H1 (cell line): ENCODE measurements at places on chromosomes 16 and 17.
A peak's percentile ranks its signal among the peaks of the same experiment; 100 is the strongest.

DNA sequence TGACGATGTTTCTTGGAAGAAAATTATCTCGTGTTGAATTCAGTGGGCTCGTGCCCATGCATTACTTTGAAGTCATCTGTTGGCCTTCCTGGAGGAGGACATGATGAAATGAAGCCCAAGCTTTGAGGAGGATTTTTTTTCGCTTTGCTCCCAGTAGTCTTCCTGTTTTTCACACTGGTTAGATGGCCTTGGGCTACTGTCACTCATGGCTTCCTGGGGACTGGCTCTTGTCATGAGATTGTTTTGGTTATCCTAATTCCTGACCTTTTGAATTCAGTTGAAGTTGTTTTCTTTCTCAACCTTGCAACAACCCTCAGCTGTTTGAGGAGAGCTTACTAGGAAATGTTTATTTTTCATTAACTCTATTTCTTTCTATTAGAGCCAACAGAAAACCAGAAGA, 430.7 kb downstream of the HS3ST3B1 start:
- DNase-seq, result no peak

DNA sequence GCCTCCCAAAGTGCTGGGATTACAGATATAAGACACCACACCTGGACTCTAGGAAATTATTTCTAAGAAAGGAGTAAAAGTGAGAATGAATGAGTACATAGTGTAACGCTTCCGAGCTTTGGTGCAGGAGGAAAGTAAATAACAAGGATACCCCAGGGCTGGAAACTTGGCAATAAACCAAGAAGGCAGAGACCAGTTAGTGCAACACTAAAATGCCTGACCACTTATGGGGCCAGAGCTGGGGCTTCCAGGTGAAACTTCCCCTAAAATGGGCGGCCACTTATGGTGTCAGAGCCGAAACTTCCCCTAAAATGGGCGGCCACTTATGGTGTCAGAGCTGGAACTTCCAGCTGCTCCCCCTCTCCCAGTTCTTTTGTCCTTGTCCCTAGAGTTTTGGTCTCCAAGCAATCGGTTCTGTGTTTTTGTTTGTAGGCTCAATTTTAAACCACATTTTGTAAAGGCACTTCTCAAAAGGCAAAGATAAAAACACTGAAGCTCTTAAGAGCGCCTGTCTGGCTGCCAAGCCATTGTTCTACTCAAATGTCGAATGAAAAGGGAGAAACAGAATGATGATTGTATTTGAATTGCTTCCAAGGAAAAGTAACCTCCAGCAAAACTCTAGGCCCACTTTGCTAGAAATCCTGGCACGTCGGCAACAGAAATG, 63.9 kb downstream of the NXN start:
- DNase-seq, result no peak

- no peak for DNase-seq
Observed at GRCh38 chr16:24844101-24845030, 1.4 kb upstream of the SLC5A11 start.

- no peak for DNase-seq
Observed at GRCh38 chr16:8908810-8909468, 26.8 kb downstream of the LITAFD start.

DNA sequence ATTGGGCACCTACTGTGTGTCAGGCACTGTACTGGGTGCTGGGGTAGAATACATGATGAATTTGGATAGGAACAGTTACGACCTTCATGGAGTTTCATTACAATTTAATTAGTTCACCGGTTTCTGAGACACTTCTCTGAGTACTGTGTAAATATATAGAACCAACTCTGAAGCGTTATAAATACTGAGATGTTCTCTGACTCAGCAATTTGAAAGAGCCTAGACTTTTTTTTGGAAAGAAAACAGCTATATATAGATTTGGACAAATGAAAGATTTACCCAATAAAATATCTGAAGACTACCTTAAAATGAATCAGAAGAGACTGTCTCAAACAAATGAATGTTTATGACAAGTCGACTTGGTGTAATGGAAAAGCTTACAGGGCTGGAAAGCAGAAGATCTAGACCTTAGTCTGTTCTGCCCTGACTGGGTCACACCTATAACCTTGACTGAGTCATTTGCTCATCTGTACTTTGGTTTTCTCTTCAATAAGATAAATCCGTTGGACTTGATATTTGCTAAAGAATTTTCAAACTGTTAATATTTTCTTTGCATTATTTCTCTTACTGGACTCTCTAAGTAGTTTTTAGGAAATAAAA, 4.6 kb upstream of the GAN start:
- DNase-seq, result no peak

- no peak for DNase-seq
Observed at GRCh38 chr16:47142486-47142820, 1.3 kb downstream of the NETO2 start.

- DNase-seq, result no peak
Observed at GRCh38 chr16:72042157-72042660, 12.1 kb upstream of the HP start.

GRCh38 chr17:6536053-6536452, 20.3 kb downstream of the PITPNM3 start:
- no peak for DNase-seq

GRCh38 chr17:46811978-46812583, 6.4 kb downstream of the WNT3 start:
- DNase-seq, result no peak

DNA sequence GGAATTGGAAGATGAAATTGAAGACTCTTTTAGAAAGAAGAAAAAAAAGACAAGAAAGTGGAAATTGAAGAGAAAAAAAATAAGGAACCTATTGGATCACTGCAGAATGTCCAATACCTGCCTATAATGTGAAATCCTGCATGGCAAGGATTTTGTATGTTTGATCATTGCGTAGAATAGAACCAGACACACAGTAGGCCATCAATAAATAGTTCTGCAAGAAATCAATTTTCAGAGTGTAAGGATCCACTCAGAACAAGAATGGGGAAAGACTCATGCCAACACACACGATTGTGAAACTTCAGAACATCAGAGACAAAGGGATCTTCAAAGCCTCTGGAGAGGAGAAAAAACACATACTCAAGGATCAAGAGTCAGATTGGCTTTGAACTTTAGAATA, 39.7 kb upstream of the DHX40 start:
- DNase-seq, result no peak

GRCh38 chr16:72879846-72880245, 168.1 kb downstream of the ZFHX3 start:
- no peak for DNase-seq

- no peak for DNase-seq
Observed at GRCh38 chr16:69821844-69822173, 59.7 kb downstream of the WWP2 start.

DNA sequence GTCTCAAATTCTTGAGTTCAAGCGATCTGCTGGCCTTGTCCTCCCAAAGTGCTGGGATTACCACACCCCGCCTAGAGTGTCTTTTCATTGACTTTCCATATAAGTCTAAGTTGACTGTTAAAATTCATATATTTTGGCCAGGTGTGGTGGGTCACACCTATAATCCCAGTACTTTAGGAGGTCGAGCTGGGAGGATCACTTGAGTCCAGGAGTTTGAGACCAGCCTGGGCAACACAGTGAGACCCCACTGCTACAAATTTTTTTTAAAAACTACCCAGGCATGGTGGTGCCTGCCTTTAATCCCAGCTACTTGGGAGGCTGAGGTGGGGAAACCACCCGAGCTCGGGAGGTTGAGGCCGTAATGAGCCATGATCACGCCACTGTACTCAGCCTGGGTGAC, 21.9 kb upstream of the MRC2 start:
- no peak for DNase-seq

- DNase-seq, result no peak
Observed at GRCh38 chr17:16488186-16488967, 3.6 kb downstream of the LRRC75A start.

DNA sequence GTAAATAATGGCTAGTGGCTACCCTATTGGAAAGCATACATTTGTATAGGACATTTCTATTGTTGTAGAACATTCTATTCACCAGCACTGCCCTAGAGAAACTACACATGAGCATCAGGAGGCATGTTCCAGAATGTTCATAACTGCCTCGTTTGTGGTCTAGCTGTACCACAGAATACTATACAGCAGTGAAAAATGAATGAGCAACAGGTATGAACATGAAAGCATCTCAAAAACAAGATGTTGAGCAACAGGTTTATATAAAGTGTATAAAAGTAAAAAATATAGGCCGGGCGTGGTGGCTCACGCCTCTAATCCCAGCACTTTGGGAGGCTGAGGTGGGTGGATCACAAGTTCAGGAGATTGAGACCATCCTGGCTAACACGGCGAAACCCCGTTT, 91.7 kb downstream of the BMERB1 start:
- no peak for DNase-seq

DNA sequence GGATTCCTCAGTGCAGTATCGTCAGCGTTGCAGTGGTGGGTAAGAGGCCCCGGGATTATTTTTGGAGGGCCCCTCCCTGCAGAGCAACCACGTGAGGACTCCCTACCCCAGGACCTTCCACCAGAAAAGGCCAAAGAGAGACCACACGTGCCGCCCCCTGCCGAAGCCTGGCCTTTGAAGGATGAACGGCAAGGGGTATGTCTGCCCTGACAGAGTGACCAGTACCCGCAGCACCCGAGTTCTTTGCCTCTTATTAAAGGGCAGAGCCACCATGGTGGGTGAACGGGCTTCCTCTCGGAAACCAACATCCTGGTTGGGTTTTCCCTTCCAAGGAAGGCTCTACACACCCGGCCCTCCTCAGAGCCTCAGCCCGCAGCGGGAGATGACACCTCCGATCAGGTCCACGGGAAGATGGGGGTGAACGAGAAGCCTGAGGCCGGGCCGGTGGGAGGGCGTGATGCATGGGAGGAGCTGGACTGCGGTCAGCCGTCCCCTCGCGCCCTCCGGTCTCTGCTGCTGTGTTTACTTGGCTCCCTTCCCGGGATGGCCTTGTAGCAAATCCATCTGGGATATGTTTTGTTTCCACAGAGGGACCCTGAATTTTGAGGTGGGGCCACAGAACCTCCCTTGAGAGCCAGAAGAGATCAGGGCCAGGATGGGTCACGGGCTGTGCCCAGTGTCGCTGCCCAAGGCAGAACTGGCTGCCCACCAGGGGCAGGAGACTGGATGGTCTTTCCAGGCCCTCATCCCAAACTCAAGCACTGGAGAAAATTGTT, 49.1 kb downstream of the TBC1D16 start:
- no peak for DNase-seq

GRCh38 chr17:80866050-80866793, 125.4 kb upstream of the CHMP6 start:
- peak; percentile 83 for DNase-seq

GRCh38 chr16:1363501-1364041, 11.8 kb downstream of the GNPTG start:
- peak; percentile 43 for DNase-seq

GRCh38 chr17:7026471-7027115, 3.7 kb downstream of the BCL6B start:
- DNase-seq, result no peak

- no peak for DNase-seq
Observed at GRCh38 chr17:6752068-6752909, 3.6 kb upstream of the XAF1 start.

- no peak for DNase-seq
Observed at GRCh38 chr16:86150641-86151238, 251.8 kb downstream of the IRF8 start.

DNA sequence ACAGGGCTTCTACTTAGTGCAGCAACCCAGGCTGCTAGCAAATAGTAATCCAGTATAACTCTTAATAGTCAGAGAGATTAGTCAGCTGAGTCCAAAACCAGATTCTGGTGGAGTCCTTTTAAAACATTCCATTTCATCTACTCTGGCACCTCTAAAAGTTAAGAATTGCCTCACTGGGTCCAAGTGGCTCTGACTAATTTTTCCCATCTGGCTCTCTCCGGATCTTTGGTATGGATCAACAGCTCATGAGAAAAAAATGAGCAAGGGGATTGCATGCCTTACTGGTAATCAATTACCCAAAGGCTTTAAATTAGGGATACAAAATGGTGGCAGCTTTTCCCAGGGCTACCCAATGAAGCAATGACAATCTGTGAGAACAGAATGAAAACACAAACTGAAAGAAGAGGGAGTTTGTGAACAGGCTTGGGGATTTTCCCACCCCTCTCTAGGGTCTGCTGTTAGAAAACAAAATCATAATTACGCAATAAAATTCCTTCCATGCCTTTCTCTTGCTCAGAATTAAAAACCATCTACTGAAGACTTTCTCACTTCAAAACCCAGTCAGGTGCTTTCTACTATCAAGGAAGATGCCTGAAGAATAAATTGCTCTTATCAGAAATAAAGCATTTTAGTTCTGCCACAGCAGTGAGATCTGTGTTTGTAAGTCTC, 84.6 kb upstream of the PMFBP1 start:
- no peak for DNase-seq

GRCh38 chr16:35195864-35196216, 1736.4 kb downstream of the TP53TG3F start:
- no peak for DNase-seq

- DNase-seq, result no peak
Observed at GRCh38 chr16:61681124-61681523, 355.1 kb downstream of the CDH8 start.

- DNase-seq, result no peak
Observed at GRCh38 chr16:35713762-35714650, 2254.6 kb downstream of the TP53TG3F start.

DNA sequence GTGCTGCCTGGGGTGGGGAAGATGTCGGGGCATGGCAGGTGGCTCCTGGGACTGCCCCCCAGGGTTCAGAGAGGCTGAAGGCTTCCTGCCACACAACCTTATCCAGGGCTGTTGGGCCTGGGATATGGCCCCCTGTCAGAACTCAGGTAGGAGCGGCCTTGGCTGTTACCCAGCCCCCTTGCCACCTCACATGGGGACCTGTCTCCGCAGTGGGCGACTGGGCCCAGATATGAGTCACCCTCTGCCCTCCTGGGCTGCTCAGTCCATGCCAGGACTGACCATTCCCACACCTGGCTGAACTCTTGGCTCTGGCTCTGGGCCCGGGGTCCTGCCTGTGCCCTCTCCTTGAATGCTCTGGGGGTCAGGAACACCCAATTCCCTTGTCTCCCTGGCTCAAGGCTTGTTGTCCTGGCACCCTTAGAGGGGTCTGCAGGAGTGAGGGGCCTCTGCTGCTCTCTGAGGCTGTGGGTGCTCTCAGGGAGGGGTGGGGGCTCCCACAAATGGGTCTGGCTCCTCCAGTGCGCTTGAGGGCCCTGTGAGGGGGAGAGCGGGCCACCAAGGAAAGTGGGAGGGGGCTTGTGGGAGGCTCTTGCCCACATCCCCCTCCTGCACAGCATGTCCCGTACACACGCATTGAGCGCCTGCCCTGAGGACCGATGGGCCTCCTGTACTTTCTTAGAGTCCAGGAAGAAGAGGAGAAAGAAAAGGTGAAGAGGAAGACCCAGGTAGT, 36.0 kb downstream of the LGALS9 start:
- no peak for DNase-seq

- DNase-seq, result no peak
Observed at GRCh38 chr16:48081656-48082055, 74.1 kb downstream of the ABCC12 start.

GRCh38 chr16:47779201-47780016, 318.3 kb downstream of the PHKB start:
- DNase-seq, result no peak
